Activated CD4-positive, alpha-beta T cell treated with anti-CD3 and anti-CD28 coated beads for 48 hours (primary cell): ENCODE measurements at places on chromosomes 13 and 19.

DNA sequence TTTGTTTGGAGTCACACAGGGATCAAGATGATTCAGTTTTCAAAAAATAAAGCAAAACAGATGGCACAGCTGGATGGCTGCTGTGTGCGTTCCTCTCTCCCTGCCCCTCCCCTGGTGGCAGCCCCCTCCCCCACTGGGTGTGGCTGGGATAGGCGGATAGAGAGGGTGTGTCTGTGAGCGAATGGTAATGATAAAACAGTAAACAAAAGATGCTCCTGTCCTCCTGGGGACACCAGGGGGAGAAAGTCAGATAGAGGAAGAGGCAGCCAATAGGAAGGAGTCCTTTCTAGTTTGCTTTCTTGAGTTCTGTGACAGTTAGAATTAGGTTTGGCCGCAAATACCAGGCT lies 6.5 kb downstream of the TMEM255B start:
- no peak for DNase-seq

DNA sequence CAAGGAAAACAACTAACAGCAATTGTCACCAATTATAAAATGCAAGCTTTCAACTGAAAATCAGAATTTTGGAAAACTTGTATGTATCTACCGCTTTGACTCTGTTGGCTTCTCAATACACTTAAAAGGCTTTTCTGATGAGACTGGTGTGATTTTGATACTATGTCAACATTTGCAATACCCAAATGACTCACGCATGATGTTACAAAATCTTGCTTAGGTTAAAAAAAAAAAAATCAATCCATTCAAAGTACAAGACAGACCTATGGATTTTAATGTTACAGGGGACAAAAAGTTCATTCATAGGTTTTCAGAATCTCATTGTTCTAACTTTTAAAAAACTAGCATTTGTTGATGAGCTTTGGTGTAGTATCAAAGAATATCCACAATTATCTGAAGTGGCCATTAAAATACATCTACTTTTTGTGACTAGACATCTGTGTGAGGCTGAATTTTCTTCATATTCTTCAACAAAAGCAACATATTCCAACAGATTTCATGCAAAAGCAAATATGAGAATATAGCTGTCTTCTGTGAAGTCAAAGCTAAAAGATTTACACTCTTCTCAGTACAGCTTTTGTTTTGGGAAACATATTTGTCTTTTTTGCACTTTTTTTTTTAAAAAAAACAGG lies 10.7 kb downstream of the ELF1 start:
- no peak for DNase-seq

DNA sequence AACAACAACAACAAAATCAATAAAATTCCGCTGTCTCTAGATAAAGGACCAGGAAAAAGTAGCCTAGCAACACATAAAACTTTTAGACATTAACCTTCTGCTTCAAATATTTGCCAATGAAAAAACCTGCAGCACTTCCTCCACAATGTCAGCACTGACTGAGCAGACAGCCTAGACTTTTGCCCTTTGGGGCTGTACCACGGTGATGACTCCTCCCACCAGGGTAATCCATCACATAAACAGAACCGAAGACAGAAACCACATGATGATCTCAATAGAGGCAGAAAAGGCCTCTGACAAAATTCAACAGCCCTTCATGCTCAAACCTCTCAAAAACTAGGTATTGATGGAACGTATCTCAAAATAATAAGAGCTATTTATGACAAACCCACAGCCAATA lies 30.2 kb upstream of the TRPC4 start:
- no peak for DNase-seq

DNA sequence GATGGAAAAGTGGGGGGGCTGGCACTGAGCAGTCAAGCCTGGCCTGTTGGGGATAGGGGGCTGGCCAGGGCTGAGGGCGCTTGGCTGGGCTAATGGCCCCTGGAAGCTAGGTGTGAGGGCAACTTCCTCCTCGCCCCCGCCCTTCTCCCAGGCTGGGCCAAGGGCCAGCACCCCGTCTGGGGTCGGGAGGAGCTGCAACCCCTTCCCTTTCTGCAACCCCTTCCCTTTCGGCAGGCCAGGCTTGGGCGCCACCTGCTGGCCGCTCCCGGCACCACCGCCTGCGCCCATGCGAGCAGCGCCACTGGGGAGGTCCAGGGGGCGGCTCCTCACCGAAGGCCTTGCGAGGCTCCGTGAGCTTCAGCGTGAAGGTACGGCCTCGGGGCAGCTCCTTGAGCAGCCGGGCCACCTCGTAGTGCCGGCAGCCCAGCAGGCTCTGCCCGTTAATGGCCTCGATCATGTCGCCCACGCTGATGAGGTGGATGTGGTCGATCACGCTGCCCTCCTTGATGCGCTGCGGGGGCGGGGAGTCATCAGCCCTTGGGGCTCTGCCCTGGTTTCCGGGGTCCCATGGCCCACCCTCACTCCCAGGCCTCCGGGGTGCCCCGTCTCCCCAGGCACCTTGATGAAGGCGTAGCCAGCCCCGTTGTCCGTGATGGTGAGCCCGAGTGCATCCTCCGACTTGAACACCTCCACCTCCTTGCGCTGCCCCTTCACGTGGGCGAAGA lies 5.0 kb upstream of the PTGER1 start:
- peak; percentile 82 for DNase-seq

DNA sequence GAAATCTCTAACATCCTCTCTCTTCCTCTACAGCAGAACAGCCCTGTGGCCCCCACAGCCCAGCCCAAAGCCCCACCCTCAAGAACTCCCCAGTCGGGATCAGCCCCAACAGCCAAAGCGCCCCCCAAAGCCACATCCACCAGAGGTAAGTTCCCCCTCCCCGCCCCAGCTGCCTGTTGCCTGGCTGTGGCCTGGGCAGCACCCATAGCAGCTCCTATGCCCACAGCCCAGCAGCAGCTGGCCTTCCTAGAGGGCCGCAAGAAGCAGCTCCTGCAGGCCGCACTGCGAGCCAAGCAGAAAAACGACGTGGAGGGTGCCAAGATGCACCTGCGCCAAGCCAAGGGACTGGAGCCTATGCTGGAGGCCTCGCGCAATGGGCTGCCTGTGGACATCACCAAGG lies 14.5 kb downstream of the CC2D1A start:
- DNase-seq, result no peak

GRCh38 chr19:10998666-10999065 lies 37.8 kb downstream of the SMARCA4 start:
- no peak for DNase-seq
